ENCODE measurements at places on chromosomes 2 and 18.

GRCh38 chr2:223474893-223475292, 127.3 kb downstream of the SCG2 start:
- no peak for DNase-seq

DNA sequence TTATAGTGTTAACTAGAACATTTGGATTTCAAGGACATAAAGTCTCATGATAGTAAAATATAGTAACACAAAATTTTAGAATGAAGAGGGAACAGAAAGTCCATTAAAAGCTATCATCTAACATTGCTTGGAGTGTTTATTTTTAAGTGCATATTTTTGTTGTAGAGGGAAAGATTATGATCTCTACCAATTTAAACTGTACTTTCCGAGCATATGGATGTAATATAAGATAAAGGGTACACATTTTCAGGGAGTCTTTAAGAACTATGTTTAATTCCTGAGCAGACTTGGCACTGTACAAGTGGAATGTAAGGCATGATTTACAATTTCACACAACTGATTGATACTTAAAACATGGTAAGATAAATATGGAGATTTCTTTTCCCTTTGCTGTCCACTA, 34.2 kb upstream of the ZNF804A start:
- no peak for DNase-seq

DNA sequence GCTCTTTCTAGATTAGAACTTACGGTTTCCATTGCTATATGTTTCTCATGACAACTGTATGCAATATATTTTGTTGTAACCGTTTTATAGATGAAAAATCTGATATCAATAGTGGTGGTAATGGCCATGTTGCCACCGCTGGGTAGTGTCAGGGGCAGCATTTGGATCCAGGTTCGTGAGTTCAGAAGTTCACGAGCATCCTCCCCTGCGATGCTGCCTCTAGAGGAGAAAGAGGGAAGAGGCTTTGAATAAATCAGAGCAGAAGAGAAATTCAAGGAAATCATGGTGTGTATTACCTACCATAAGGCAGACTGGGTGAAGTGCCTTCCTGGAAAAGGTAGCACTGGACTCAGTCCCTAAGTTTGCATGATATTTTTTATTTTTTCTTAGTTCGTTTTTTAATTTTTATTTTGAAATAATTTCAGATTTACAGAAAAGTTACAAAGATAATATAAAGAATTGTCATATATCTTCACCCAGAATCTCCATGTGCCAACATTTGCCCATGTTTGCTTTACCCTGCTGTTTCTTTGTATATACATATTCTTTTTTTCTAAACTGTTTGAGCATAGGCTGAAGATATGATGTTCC, 3.3 kb upstream of the ZBTB7C start:
- peak; percentile 29 for DNase-seq

DNA sequence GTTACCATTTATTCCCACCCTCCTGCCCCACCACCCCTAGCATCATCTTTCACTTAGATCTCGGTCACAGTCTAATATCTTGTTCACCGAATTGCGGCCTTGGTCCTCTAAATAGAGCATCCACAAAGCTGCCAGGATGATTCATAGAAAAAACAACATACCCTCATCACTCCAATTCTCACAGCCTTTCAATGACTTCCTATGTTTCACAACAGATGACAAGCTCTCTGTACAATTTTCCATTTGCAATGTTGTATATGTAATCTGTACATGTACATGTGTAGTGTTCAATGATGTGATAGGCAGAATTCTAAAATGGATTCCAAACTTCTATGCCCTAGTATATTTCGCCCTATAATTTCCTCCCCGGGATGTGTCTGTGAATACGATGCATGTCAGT, 675.6 kb upstream of the CELF4 start:
- no peak for DNase-seq

DNA sequence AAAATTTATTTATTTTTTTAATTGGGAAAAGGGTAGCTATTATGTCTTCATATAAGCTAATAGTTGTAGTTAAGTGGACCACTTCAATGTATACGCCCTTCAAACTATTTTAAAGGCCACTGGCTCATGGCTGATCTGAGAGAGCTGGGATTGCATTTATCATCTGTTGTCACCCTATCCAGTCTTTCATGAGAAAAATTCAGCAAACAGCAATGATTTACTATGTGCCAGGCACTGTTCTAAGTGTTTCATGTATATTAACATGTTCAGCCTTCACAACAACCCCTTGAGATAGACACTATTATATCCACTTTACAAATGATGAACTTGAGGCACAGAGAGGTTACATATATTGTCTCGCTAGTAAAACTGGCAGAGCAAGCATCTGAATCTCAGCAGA, 66.1 kb upstream of the ZNF397 start:
- DNase-seq, result no peak

GRCh38 chr2:221533299-221533698, 38.8 kb downstream of the EPHA4 start:
- DNase-seq, result no peak

GRCh38 chr2:227471924-227472264, at the start of gene AGFG1:
Gene AGFG1 (plus strand): TSS chr2:227472156. CDS start chr2:227472422, 266 bp downstream.
- peak; percentile 76 for DNase-seq

GRCh38 chr2:46042207-46042637, 255.0 kb upstream of the EPAS1 start:
- no peak for DNase-seq

Measured in globus pallidus (tissue), 1 donor.